ENCODE measurements at places on chromosomes 4 and X.

DNA sequence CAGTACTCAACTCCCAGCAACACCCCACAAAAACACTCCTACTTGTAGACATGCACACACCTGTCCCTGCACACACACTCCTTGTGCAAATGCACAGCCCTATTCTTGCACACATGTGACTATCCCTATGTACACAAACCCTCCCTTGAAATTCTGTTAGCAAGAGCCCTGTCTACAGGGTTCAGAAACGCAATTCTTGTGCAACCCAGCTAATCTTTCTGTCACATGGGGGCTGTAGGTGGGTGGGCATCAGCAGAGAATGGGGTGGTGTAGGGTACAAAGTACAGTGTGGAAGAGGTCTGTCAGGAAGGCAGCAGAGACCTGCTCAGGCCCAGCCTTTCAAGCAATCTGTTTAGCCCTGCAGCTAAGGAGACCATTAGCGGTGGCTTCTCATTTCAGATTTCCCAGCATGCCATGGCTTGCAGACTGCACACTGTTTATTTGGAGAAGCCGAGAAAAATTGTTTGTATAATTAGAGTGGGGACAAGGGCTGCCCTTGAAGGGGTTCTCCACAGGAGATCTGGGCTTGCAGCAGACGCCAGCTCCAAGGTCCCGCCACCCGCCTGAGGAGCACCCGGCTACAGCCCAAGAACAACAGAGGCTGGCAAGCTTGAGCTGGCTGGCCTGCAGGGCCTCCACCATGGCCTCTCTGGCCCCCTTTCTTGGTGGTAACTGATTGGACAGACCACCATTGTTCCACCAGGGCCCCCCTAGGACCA lies 144.0 kb upstream of the PJA1 start:
- DNase-seq: no peak

DNA sequence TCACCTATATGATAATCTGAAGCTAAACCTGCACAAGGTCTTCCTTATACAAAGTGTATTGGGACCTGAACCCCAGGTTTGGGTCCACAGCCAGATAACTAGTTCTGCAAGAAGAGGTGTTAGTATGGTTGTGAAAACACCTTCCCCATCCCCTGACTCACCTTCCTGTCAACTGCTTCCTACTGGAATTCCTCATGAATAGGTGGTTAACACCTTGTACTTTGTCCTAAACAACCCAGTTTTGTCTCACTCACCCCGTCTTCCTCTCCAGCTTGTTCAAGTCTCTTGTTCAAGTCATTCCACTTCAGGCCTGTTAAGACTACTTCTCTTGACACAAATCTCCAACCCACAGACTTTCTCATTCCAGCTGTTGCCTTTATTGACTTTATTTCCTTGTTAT lies 45.5 kb downstream of the CCNG2 start:
- no peak for DNase-seq

DNA sequence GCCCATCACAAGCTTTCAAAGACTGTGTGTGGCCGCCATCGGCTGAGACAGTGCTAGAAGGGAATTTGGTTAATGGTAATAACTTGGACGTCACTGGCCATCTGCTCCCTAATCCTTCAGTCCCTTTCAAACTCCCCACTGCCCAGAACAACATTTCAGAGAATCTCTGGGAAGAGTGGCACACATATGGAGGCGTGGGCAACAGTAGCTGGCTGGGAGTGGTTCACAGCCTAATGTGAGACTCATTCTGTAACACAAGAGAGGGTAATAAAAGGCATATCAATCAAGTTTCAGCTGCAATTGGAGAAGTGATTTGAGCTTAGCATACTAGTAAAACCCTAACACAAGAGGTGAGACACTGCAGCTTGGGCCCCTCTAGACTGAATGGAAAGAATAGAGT lies 15.4 kb downstream of the SMIM10 start:
- no peak for DNase-seq

DNA sequence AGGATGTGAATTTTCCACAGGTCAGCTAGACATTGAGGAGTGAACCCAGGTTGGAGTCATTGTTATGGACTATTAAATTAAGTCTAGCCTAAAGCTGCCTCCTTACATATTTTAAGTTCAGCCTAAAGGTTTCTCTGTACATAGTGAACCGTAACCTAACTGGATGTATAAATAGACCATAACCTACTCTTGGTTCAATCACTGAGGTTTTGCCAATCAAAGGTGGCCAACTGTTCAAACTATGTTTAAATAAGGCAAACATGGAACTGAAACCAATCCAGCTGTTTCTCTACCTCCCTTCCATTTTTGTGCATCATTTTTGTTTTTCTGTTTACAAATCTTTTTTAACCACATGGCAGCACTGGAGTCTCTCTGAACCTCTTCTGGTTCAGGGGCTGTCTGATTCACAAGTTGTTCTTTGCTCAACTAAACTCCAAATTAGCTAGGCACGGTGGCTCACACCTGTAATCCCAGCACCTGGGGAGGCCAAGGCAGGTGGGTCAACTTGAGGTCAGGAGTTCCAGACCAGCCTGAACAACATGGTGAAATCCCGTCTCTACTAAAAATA lies 43.9 kb upstream of the SFRP2 start:
- DNase-seq: no peak

DNA sequence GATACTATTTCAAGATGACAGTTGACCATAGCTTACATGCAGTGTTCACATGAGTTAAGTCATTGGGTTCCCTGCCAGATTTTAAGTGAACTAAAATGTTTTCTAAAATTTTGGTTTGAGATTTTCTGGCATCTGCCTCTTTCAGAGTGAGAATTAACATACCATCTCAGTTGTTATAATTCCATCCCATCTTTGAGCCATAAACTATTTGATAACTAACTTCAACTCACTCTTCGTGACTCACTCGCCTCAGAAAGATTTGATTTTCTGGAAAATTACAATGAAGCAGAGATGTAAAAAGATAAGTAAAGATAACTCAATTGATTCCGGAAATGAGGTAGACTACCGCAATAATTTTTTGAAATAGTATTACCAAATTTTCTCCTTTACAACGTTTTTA lies 61.8 kb downstream of the HMGB2 start:
- no peak for DNase-seq

DNA sequence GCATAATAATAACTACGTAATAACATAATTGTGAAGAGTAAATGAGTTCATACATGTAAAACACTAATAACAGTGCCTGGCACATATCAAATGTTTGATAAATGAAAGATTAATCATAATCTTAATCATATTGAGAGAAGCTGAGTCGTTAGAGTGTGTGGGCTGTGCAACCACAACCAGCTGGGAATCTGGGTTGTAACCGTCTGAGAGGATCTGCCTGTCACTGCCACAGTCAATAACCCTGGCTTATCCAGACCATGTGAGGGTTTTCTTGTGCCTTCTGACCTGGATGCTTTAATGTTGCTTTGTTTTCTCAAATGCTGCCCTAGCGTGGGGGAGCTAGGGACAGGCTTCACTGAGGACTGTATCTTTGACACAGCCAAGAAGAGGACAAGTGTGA lies 73.9 kb downstream of the TRPC5 start:
- no peak for DNase-seq

DNA sequence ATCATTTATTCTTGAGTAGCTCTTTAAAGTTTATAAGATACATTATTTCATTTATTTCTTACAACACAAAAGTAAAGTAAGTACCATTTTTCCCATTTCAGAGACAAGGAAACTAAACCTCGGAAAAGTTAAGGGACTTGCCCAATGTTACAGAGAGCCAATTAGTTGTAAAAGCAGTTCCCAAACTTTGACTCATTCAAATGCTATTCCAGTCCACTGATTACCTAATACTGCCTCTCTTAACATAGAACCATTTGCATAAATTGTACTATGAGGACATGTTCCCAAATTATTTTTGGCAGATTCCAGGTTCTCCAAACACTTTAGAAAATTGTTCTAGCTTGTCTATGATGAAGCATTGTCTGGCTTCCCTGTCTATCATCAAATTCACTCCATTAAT lies 45.6 kb upstream of the GRIA3 start:
- no peak for DNase-seq

- DNase-seq: no peak
Observed at GRCh38 chrX:13293700-13294099, 26.2 kb downstream of the ATXN3L start.

DNA sequence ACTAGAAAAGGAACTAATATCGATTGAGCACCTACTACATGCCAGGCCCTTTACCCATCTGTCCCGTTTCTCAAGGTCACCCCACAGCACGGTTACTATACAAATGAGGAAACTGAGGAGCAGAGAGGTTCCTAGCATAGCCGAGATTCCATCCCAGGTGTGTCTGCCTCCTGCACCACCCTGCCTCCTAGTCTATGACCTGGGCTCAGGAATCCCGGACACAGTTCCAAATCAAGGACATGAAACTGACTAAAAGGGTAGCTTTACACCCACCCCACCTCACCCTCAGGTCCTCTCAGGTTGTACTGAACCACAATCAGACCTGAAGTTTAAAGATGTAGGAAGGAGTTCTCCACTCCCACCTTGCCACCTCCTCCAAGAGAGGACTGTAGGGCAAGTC lies 55.6 kb downstream of the APBB2 start:
- DNase-seq: no peak

DNA sequence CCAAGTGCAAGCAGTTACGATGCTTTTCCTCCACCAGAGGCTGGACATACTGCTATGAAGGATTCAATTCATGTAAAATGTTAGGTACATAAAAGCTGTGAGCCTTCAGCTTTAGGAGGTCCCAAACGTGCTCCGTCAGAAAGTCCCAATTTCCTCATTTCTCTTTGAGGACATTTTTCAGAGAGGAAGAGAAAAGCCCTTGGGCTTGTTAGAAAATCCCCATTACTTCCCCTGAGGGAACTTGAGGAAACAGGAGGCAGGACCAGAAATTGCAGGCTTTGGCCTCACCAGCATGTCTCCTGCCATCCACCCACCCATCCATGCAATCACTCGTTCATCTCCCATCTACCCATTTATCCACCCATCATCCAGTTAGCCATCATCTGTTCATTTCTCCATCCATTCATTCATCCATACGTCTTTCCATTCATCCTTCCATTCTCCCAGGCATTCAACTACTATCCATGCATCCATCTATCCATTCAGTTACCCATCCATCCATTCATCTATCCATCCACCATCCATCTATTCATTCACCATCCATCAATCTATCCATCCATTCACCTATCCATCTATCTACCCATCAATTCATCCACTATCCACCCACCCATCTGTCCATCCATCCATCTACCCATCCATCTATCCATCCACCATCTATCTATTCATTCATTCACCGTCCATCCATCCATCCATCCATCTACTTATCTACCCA lies 223.5 kb downstream of the AFAP1 start:
- DNase-seq: no peak

DNA sequence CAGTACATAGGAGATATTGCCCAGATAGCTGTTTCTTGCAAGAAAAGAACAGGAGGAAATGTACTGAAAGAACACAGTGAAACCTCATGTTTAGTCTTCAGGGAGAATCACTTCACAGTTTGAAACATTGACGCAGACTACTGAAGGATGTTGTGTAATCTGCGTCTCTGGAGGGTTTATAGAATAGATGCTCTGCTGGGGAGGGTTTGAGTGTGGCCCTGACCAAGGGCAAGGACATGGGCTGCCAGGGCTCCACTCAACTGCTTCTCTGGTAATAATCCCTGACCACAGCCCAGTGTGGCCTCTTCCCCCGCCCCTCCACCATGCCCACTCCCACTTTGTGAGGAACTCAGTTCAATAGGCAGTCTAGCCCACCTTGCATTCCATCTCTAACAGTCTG lies 15.8 kb upstream of the ACE2 start:
- DNase-seq: no peak

DNA sequence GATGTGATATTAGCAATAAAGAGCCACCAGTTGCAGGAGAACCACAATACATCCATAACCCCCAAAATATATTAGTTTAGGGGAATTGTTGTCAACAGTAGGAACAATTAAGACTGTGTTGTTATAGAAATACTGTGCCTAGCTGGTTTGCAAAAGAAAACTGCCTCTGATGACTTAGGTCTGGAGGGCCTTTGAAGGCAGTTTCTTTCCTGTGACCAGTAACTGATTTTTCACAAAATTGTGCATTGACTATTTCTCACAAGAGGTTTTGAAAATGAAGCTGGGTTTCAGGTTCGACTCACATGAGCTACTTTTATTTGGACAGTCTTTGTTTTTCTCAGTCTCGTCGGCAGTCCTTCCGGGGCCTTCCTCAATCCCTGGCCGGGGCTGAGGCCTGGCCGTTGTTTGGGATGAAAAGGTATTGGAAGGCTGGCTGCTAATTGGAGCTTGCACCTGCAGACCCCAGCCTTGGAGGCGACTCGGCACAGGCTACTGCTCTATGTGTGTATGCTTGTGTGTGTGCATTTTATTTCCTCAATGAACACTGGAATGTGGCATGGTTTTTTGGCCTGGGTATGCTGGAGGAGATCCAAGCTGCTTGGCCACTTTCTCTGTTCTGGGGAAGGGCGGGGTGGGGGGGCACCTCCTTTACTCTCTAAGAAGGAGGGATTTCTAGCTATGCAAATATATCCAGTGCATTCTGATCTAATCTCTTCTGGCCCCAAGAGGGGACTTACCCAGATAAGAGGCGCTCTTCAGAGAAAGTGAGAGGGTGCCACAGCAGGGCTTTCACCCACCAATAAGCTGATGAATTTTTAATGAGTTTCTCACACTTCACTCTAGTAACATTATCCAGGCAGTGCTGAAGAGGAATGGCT lies 49.5 kb upstream of the LNX1 start:
- DNase-seq: no peak

DNA sequence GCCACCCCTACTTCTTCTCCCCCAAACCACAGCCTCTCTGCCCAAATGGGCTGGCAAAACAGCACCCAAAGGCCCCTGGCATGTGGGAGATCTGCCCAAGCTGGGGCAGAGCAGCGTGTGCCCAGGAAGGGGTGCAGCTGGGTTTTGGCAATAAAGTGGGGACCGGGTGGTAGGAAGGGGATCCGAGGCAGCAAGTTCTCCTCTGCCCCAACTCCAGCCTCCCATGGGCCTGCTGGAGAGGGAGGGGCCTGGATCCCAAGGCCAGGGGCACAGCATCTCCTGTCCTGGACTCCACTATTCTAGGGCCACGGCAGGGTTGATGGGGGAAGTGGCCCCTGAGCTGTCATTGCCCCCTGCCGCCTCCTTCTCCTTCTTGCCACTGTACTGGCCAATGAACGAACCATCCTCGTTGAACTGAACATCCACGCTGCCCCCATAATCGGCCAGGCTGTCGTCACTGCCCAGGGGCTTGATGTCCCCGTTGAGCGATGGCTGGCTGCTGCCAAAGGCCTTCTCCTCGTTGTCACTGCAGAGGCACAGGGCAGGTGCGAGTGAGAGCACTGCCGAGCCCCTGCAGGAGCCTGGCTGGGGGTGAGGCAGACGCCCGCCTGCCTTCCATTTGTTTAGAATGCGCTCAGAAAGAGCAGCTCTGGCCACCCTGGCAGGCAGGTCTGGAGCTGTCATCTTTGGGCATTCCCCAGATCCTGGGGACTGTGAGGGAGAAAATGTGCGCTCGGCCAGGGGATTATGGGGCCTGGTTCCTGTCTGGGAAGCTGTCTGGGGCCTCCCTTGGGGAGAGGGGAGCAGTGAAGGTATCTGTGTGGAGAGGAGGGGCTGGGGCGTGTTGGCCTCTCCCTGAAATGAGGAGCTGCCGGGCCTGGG lies 23.4 kb downstream of the L1CAM start:
- no peak for DNase-seq

GRCh38 chr4:95181243-95181995 lies 367.4 kb downstream of the UNC5C start:
- DNase-seq: peak; percentile 14

GRCh38 chrX:28591542-28591941 lies 4.3 kb downstream of the IL1RAPL1 start:
- no peak for DNase-seq

Data from CD4-positive, alpha-beta T cell treated with Interleukin-15 for 4 hours (primary cell).